Stimulated activated CD8-positive, alpha-beta memory T cell treated with anti-CD3 and anti-CD28 coated beads, Interleukin-12 subunit alpha, Interleukin-12 subunit beta, amount 100 ng/mL, for 4 hours (primary cell): ENCODE measurements at places on chromosomes 3 and 15.

- no peak for DNase-seq
Observed at GRCh38 chr3:168398371-168399025, 302.8 kb upstream of the GOLIM4 start.

- DNase-seq: no peak
Observed at GRCh38 chr3:13206799-13207577, 133.8 kb upstream of the IQSEC1 start.

DNA sequence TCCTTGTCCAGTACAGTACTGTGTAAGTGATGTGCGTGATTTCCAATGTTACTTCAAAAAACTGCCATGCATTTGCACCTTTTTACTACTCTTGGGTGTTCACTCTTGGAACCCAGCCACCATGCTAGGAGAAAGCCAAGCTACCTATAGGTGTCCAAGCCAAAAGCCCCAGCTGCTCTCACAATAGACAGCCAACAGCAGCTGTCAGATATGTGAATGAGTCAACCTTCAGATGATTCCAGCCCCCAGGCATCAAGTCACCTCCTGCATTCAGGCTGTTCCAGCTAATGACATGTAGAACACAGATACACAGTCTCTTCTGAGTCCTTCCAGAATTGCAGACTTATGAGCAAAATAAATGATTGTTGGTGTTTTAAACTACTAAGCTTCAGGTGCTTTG, 417.7 kb upstream of the TGFBR2 start:
- DNase-seq: no peak

GRCh38 chr15:89370120-89370977, 35.7 kb upstream of the POLG start:
- no peak for DNase-seq

DNA sequence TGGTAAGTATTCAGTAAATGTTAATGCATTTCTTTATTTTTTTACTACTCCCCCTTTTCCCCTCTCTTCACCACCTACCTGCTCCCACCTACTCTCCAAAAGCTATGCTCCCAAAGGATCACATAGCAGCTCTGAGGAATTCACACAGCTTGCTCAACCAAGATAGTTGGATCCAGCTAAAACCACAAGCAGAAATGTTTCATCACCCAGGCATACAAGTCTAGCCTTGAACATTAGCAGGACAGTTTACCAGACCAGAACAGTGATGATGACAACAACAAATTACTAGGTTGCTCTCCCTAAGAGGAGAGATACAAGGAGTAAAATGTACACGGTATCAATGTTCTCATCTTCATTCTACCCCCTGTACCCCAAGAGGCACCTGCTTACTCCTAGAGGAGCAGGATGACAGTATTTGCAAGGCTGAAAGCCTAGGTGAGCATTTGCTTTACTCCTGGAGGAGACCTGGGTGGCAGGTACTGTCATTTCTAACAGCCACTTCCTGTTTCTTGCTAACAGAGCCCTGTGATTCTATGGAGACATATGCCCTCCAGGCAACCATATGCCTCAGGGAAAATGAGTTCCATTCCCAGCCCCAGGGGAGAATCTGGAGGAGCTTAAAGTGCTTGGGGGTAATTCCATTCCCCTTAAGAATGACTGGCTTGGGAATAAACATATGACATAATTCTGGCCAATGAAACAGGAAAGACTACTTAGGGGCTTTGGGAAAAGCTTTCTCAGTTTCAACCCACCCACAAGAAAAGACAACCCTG, 237.5 kb downstream of the NTRK3 start:
- DNase-seq: no peak

DNA sequence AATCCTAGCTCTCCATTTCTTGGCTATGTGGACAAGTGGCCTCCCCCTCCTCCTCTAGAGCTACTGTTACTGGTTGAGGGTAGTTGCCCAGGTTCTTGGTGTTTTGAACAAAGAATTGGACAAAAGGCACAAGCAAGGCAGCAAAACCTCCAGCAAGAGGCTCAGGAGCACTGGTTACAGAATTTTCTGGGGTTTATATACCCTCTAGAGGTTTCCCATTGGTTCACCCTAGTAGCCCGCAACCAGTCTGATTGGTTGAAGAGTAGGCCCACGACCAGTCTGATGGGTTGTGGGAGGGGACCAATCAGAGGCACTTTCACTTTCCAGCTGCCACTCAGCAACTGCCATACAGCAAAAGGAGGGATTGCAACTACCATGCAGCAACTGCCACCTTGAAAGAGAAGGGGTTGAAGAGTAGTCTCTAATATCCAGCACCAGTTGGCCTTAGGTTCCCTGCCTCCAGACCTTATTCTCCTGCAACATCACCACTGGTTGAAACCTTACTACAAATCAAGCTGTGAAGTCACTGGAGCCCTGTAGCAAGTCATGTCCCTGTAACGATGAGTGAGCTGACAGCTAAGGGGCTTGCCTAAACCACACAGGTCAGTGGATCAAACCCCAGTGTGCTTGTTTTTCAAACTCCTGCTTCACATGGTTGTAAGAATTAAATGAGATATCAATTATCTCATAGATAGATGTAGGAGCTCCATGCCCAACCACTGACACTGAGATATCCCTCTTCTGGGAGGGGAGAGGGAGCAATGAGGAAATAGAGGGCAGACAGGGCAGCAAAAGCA, 2.9 kb upstream of the C15orf39 start:
- no peak for DNase-seq

DNA sequence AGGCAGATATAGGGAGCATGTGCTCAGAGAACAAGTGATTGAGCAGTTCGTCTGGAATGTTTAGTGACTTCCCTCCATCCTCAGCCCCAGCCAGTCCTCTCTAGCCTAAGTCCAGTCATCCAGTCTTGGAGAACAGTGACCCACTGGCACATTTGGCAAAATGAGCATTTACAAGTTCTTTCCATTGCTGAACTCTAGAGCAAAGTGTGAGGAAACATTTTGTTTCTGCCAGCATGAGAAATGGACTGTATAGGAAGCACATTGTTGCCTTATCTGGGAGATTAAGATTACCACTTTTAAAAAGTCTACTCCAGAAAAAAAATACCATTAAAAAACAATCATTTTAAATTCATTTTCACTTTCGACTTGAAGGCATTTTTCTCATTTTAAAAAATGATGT, 353.6 kb downstream of the SHQ1 start:
- no peak for DNase-seq

GRCh38 chr15:78282324-78282723, 17.1 kb downstream of the SKIC8 start:
- DNase-seq: no peak
